ENCODE measurements at places on chromosomes 1 and 21.

- no peak for DNase-seq
- no peak overlapping the region for H3K27ac ChIP-seq
- no peaks in the 10 kb centered on the region for H3K27me3 ChIP-seq
- H3K36me3 ChIP-seq, result peaks cover 19% of the 10 kb centered on the region
Observed at GRCh38 chr1:230230273-230230672, 163.2 kb downstream of the GALNT2 start.

DNA sequence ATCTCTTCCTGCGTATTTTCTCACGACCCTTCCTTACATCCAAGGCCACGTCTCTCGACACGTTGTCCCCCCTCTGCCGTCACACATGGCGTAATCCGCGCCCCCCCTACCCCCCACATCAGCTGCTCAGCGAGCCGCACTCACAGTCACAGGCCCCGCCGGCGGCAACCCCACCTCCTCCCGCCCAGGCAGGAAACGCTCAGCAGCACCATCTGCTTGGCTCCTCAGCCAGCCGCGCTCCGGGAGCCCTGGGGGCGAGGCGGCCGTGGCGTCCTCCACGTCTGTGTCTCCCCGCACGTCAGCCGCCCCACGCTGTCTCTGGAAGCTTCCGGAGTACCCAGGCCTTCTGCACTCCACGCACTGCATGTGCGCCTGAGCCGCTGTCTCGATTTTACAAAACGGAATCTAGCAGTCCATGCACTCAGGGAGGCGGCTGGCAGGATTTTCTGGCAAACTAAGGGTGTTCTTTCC is 64.6 kb downstream of the SIK1 start:
- no peak overlapping the region for H3K27ac ChIP-seq
- H3K4me3 ChIP-seq, result peak overlapping the region; percentile 2
- peaks cover 12% of the 10 kb centered on the region for H3K4me1 ChIP-seq
- no peaks in the 10 kb centered on the region for H3K27me3 ChIP-seq
- H3K36me3 ChIP-seq, result no peaks in the 10 kb centered on the region

- peaks cover 40% of the 10 kb centered on the region for H3K4me1 ChIP-seq
- peak overlapping the region; percentile 85 for H3K27ac ChIP-seq
- H3K4me3 ChIP-seq, result peak overlapping the region; percentile 87
- H3K36me3 ChIP-seq, result peaks cover 7% of the 10 kb centered on the region
Observed at GRCh38 chr1:109282497-109282951, 421 bp downstream of the PSRC1 start.

DNA sequence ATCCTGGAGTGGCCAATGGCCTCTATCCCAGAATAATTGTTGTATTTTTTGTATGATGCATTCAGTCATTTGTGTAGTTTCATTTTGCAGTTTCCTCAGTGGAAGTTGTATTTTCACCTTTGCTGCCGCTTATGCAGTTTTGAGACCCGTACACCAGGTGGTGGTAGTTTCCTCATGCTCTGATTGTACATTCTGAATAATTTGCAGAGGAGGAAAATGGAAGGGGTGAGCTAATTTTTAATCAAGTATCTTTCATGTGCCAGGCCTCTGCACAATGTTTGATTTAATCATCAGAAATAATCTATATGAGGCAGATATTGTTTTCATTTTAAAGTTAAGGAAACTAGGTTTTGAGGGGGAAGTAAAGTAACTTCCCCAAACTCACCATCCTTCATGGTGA is 29.5 kb downstream of the HLX start:
- peaks cover 5% of the 10 kb centered on the region for H3K27me3 ChIP-seq
- peaks cover 4% of the 10 kb centered on the region for H3K4me1 ChIP-seq
- H3K36me3 ChIP-seq, result no peaks in the 10 kb centered on the region
- DNase-seq, result no peak
- no peak overlapping the region for H3K27ac ChIP-seq

- peak; percentile 38 for DNase-seq
- no peak overlapping the region for H3K4me3 ChIP-seq
- no peaks in the 10 kb centered on the region for H3K27me3 ChIP-seq
- no peaks in the 10 kb centered on the region for H3K36me3 ChIP-seq
- H3K4me1 ChIP-seq, result no peaks in the 10 kb centered on the region
- no peak overlapping the region for H3K27ac ChIP-seq
Observed at GRCh38 chr1:59272507-59272906, 24.4 kb upstream of the FGGY start.

All from CD14-positive monocyte (primary cell).